HCEC 1CT (cell line): ENCODE measurements at places on chromosomes 5 and 9.

DNA sequence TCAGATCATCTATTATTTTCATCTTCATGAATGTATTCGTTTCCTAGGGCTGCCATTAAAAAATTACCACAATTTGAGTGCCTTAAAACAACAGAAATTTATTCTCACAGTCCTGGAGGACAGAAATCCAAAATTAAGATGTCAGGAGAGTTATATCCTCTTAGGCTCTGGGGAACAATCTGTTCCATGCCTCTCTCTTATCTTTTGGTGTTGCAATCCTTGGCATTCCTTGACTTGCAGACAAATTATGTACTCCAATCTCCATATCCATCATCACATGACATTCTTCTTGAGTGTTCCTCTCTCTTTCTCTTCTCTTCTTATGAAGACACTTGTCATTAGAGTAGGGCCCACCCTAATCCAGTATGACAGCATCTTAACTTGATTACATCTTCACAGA is 339.4 kb downstream of the EFNA5 start:
- DNase-seq: no peak

DNA sequence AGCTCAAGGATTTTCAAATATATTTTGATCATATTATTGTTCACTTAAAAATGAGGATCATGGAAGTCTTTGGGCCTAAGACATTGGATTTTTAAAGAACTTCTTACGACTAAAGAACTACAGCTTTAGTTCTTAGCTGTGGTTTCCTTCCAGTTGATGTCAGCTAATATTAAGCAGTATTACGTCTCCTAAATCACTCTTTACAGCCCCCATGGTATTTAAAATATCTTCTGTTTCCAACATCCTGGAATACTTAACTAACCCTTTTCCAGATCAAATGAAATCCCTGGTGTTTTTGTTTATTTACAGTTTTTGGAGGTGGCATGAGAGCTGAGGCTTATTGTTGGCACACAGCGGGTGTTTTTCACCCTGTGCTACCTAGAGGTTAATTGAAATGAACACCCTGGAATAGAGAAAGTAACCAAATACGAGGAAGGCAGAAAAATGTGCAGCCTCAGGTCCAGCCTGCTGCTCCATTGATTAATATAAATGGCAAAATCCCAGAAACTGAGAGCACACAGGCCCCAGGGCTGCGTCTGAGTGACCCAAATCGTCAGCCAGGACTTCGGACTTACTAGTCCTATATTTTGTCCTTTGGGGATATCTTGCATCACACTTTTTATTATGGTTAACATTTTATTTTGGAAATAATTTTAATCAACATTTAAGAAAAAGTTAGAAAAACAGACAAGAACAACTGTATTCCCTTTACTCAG is 52.3 kb upstream of the ICE1 start:
- no peak for DNase-seq

GRCh38 chr9:13942695-13943094 is 371.2 kb downstream of the NFIB start:
- peak; percentile 85 for DNase-seq

DNA sequence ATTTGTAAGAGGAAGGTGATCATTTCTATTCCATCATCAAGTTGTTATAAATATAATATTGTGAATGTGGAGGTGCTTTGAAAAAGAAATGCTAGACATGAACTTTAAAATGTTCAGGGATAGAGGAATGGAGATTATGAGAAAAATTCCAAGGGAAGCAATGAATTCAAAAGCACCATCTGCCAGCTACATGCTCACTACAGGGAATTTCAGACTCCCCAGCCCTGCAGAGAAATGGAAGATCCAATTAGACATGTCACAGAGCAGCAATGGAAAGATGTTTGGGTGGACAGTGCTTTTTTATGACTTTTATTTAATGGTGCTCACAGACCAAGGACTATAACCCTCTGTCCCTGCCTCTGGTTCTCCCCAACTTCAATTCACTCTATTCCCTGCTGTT is 209.7 kb downstream of the ESM1 start:
- DNase-seq: no peak

GRCh38 chr5:53965459-53965858 is 344.9 kb downstream of the ARL15 start:
- DNase-seq: no peak
